ENCODE measurements at places on chromosomes 2 and 18.

DNA sequence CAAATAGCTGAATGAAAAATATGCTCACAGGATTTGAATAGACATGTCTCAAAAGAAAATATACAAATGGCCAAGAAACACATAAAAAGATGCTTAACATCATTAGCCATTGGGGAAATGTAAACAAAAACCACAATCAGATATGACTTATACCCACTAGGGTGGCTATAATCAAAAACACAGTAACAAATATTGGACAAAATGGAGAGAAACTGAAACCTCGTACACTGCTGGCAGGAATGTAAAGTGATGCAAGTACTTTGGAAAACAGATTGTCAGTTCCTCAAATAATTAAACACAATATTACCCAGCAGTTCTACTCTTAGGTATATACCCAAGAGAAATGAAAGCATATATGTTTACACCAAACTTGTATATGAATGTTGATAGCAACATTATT, 213.0 kb downstream of the PHLPP1 start:
- DNase-seq: no peak

GRCh38 chr2:127479219-127479825, 47.0 kb downstream of the IWS1 start:
- no peak for DNase-seq

GRCh38 chr2:107374249-107374648, 452.4 kb upstream of the RGPD4 start:
- DNase-seq: no peak

DNA sequence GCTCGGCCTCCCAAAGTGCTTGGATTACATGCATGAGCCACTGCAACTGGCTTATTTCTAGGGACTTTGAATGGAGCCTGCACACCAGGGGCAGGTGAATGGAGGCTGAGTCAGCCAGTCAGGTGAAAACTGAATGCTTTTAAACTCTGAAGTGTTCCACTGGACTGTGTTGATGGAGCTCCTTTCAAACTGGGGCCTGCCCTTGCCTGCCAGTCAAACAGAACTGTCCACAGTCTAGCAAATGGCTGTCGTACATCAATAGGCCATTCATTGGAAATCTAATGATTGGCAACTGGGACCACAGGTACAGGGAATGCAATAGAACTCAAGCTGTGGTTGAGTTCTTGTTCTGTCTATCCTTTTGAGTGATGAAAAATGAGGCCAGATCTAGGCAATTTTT, 966 bp upstream of the NOSTRIN start:
- DNase-seq: no peak

GRCh38 chr18:75173125-75173432, 35.9 kb downstream of the PTGR3 start:
- DNase-seq: no peak

- DNase-seq: no peak
Observed at GRCh38 chr2:84474176-84474575, 15.1 kb upstream of the SUCLG1 start.

All from stimulated activated CD4-positive, alpha-beta T cell treated with anti-CD3 and anti-CD28 coated beads, TNF-alpha, amount 100 ng/mL, for 48 hours (primary cell).